ENCODE measurements at places on chromosomes 6 and 20.

- no peak for DNase-seq
Measured at GRCh38 chr6:153150752-153151440, 19.8 kb upstream of the RGS17 start.

DNA sequence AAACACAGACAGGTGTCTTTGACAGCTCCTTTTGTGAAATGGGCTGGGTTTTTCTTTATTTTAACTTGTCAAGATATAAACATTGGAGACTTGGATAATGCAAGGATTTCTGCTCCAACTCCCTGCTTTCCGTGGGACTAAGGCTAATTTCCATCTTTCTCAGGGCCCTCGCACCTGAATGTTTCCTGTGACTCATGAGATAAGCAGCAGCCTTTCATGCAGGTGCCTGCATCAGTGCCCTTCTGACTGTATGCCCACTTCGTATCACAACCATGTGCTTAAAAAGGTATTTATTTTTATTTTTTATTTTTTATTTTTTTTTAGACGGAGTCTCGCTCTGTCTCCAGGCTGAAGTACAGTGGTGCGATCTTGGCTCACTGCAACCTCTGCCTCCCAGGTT, 736.1 kb downstream of the DOK5 start:
- no peak for DNase-seq

GRCh38 chr20:23072892-23073586, 13.1 kb downstream of the CD93 start:
- DNase-seq = no peak

GRCh38 chr20:10508468-10509251, 73.6 kb downstream of the SLX4IP start:
- DNase-seq = no peak

DNA sequence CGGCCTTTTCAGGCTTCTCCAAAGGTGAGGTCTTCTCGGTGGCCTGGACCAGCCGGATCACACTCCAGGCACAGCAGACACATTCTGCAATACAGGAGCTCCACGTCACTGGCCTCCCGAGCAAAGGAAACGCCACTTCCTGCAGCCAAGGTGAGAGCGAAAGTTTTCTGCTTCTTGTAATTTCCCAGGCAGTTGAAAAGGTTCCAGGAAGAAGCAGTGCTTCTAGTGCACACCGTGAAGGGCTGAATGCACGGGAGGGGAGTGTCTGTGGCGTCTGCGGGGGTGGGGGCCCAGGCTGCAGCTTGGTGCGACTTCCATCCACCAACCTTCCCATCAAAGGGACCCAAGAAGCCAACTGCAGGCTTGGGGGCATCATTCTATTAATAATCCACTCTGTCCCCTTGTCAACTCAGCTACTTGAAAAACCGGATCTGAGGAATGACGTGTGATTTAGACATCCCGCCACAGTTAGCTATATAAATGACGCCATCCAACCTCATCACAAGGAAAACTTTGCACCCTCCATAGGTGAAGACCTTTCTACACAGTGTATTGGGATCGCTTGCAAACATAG, 61.1 kb downstream of the NFATC2 start:
- DNase-seq = peak; percentile 87

DNA sequence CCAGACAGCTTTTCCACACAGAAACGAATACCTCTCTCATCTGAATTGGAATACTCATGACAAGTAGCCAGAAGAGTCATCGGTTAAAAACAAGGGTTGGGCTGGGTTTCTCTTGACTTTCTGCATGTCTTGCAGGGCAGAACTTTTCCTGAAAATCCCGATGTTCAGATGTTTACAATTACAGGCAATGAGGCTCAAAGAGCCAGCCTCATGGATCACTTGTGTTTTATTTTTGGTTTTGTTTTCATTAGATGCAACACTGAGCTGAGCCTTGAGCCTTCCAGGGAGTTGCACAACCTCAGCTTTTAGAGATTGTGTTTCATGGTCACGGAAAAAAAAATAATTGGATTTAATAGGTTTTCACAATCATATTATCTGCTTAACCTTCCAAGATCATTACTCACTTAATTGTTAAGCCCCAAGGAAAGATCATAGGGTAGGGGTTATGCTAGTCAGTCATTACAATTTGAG, 288.1 kb upstream of the PRDM1 start:
- DNase-seq = no peak

- DNase-seq = peak; percentile 23
Measured at GRCh38 chr6:95431637-95432228, 145.6 kb upstream of the MANEA start.

DNA sequence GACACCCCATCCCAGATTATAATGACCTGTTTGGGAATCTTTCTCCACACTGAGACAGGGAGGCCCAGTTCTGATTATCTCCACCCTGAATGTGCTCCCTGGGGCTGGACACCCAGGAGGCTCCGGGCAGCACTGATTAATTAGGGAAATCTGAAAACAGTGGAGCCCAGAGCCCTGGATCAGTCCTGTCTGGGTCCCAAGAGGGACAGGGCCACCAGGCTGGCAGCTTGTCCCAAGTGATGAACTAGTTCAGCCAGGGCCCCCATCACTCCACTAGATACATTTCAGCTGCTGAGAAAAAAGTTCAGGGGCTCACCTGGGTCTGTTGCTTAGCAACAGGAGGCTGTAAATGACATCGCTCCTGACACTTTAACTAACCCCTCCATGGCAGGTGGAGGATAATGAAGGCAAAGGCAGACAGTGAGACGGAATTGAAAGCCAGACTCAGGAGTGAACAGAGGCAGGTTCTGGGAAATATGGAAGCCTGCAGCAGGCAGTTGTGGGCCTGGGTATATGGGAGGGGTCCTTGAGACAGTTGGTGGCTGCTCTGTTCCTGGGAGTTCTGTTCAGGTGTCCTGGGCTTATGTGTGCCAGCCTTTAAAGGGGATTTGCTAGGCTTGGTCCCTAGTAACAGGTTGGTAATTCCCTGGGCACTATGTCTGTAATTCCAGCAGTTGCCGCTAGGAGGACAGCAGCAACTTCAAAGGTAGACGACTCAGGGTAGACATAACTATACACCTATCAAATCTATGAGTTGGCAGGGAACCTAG, 78.3 kb upstream of the CTNNBL1 start:
- DNase-seq = peak; percentile 73
